ENCODE measurements at places on chromosomes 16 and 17.

GRCh38 chr17:29252101-29252791 is 5.6 kb downstream of the CRYBA1 start:
- DNase-seq = no peak

GRCh38 chr17:41335747-41336146 is 14.9 kb downstream of the KRT33A start:
- no peak for DNase-seq

- DNase-seq = no peak
Measured at GRCh38 chr17:67999291-67999911, 3.1 kb upstream of the C17orf58 start.

DNA sequence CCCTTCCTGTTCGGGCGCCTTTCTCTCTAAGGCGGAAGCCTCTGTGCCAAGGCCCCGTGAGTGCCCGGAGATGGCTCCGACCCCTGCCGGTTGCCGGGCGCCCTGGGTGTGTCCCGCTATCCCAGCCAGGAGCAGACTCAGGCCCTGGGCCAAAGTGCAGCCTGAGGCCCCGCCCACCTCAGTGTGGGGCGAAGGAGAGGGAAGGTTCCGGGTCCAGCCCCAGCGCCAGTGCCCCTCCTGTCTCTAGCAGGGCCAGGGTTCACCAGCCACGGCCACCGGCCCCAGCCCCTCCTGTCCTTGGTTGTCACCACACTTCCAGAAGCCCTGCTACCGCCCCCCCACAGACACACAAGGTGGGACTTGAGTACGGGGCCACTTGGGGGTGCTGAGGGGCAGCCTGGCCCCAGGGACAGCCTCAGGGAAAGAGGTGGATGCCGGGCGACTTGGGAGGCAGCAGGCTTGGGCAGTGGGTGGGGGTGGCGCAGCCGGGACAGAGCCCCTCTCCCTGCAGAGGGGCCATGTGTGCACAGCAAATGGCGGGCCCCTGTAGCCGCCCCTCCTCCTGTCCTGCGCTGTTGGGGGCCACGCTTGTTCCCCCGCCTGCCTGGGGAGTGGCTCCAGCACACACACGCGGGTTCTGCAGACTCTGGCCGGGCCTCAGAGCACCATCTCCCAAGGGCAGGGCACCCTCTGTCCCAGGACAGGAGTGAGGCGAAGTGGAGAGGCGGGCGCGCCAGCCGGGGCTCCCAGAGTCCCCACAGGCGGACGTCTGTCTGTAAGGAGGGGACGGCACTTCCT is 6.0 kb downstream of the C1QTNF8 start:
- no peak for DNase-seq

- DNase-seq = no peak
Measured at GRCh38 chr16:73669535-73670274, 621.8 kb upstream of the ZFHX3 start.

- DNase-seq = no peak
Measured at GRCh38 chr17:17888821-17889220, 52.0 kb upstream of the SREBF1 start.

- no peak for DNase-seq
Measured at GRCh38 chr16:88681709-88682451, 4.4 kb downstream of the SNAI3 start.

- DNase-seq = no peak
Measured at GRCh38 chr16:51951668-51952298, 595.2 kb downstream of the TOX3 start.

DNA sequence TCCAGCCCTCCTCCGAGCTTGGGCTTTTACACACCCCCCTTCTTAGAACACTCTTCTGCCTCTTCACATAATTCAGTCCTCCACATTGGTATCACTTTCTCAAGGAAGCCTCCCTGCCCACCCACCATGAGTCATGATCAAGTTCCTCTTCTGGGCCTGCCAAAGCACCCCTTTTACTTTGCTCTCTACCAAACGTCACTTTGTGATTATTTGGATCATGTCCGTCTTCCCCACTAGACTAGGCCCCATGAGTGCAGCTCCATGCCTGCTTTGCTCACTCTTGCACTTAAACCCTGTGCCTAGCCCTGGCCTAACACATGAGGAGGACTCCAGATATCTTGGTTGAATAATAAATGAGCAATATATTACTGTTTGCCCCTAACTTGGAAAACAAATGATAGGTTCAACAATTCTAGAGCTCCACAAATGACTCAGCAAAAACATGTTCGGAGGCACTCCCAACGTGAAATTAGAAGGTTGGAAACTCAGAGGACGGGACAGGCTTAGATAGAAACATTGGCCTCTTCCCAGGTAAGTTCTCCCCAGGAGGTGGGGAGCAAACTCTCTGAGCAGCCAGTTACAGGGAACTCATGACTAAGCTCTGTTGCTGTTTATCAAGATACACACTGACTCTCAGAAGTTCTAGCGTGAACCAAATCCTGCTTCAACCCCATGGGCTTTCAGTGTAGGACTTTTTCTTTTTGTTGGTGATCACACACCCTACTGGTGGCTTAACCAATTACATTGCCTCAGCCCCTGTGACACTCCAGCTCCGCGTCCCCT is 28.3 kb downstream of the G6PC1 start:
- DNase-seq = peak; percentile 28

DNA sequence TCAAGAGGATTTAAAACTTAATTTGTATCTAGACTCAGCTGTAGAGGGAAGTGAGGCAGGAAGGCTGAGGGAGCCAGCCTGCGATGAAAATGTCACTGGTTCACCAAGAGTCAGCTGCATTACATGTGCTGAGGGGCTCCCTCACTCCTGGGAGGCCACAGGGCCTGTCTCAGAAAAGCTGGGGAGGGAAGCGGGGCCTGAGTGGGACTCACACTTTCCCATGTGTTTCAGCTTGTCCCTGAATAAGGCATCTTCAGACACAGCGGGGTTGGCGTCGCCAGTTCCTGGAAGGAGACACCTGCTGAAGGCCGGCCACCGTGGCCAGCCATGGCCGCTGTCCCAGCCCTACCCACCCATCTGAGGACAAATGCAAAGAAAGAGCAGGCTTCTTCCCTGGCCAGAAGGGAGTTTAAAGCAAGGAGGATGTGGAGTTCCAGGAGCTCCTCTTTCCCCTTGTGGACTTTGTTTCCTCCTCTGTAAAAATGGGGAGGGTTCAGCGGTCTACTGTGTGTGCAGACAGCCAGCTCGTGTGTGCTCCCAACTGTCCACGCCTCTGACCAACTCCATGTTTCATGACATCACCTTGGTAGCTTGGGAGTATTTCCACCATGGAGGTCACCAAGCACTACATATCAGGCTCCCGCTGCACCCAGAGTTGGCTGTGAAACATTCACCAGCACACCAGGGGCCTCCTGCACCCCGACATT is 19.2 kb upstream of the MRPS23 start:
- no peak for DNase-seq

GRCh38 chr16:20122011-20122410 is 48.3 kb upstream of the GPR139 start:
- DNase-seq = no peak

DNA sequence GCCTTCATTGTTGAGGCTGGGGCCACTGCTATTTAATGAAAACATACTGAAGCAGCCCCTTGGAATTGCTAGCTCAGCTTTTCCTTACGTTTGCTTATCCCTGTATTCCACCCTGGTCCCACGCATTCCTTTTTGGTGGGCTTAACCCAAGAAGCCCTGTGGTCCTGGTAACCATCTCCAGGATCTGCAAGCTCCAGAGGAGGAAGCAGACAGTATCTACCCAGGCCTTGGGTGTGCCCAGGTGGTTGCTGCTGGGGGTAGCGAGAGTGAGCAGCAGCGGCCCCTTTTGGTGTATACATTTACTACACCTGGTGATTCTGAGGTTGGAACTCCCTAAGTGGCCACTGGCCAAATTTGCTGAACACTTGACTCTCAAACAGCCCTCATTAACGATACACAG is 97.7 kb downstream of the CBLN1 start:
- DNase-seq = no peak

GRCh38 chr16:84907575-84907974 is 87.8 kb downstream of the CRISPLD2 start:
- DNase-seq = peak; percentile 19

DNA sequence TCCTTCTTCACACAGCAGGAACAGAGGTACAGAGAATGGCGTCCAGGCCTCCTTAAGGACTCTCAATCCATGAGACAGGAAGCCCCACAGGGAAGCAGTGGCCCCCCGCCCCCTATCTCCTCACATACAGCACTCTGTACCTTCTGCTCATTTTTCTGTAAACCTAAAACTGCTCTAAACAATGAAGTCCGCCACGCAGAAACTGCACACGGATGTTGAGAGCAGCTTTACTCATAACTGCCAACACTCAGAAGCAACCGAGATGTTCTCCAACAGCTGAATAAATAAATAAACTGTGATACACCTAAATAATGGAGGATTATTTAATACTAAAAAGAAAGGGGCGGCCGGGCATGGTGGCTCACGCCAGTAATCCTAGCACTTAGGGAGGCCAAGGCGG is 9.9 kb downstream of the TBC1D16 start:
- DNase-seq = no peak

- no peak for DNase-seq
Measured at GRCh38 chr16:73166441-73166851, 118.5 kb upstream of the ZFHX3 start.

- DNase-seq = no peak
Measured at GRCh38 chr16:69482410-69482991, 58.1 kb downstream of the CYB5B start.

- no peak for DNase-seq
Measured at GRCh38 chr16:89431630-89432029, 58.7 kb downstream of the ANKRD11 start.

DNA sequence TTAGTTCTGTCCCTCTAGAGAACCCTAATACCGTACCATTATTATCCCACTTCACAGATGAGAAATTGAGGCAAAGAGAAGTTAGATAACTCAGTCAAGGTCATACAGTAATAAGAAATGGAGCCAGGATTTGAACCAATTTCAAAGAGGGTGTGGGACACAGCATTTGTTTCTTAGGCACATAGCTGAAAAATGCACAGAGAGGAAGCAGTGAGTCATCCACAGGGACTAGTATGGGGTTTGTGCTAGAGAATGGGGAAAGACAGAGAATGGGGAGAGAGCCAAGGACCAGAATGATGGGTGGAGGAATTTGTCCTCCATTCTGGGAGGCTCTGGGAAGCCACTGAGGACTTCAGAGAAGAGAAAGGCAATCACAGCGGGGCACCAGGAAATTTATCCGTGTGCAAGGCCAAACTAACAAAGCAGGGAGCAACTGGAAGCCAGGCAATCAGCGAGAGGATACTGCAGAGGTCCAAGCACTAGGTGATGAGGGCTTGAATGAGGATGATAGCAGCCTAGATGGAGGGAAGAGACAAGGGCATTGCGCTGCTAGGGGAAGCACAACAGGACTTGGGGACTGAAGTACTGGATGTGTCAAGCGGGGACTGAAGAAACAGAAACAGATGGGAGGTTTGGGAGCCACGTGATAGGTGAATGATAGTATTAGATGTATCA is 78.1 kb upstream of the ZFHX3 start:
- peak; percentile 33 for DNase-seq

DNA sequence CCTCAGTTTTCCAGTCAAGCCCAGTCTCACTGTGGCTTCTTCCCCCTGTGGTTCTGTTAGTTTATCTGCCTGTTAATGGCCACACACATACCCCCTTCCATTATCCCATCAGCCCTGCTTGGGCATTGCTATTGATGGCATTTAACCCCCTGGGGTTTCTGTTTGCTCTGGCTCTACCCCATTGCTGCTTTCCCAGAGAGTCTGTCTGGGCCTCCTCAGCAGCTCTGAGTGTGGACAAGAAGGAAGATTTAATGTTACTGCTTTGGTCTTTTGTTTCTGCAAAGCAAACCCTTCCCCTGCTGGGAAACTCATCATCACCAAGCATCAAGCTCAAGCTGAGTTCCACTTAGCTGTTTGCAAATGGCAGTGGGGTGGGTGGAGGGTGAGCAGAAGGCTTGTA is 162.7 kb downstream of the CCT6B start:
- no peak for DNase-seq

DNA sequence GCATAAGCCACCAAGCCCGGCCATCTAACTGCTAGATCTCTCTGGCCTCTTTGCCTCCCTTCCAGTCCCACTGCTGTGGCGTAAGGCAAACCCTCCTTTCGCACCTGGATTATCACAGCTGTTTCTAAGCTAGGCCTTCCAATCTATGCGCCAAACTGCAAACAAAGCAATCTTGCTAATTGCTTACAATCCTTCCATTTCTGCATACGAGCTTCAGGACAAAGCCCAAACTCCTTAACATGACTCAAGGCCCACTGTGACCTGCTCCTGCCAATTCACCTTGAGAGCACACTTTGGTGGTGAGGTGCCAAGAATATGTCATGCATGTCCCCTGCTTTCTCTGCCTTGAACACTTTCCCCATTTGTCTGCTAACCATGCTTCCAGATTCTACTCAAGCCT is 6.0 kb upstream of the ARL5C start:
- no peak for DNase-seq

DNA sequence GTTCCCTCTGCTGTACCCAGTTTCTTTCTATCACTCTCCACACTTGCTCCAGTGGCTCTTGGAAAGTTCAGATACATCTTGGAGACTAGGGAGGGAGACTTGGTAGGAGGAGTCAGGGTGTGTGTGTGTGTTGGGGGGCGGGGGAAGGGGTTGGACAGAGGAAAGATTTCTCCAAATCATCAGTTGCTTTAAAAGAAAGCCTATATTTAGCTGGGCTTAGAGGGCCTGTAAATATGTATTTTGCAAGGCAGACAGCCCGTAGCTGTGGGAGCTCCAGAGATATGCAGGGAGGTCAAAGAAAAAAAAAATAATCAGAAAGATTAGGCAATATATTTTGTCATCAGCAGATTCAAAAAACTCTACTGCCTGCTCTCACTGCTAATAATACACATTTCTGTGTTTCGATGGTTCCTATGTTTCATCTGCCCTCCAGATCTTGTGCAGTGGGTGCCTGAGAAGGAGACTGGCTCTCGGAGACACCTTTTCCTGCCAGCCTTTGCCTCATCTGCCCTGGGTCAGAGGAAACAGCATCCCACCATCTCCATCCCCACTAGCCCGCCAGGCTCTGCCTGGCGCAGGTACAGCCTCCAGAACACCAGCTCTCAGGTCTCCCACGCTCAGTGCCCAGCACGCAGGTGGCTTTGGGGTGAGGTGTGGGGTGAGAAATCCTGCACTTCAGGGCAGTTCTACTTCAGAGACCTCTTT is 4.8 kb upstream of the PPP1R9B start:
- no peak for DNase-seq

- no peak for DNase-seq
Measured at GRCh38 chr16:7624871-7625766, 292.5 kb downstream of the RBFOX1 start.

DNA sequence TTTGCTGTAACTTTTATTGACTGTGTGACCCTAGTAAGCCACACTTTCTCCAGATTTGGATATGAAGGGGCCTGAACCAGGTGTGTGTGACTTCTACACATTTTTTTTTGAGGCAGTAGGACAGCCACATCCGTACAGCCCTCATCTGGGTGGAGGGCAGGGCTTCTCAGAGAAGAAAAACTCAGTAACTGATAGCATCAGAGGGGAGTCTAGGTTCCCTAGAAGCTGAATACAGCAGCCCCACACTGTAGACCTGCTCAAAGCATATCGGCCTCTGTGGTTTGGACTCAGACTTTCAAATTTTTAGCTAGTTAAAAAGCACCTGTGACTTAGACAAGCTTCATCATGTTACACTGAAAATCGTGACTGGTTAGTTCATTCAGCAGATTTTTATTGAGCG is 10.8 kb downstream of the PRSS54 start:
- DNase-seq = no peak

Measured in AG04449 (cell line).